ENCODE measurements at places on chromosomes 16 and 17. TPM values are rescaled to one million over a fixed set of nuclear protein-coding genes. Genes with fewer than 3 reads are reported as not detected.

Gene CA7
- total RNA-seq, result not detected

Gene SLC46A1
- 19.5 TPM for total RNA-seq

Gene GDPD3
- 2.0 TPM for total RNA-seq

Gene CANT1
- total RNA-seq, result 84.1 TPM

Gene ENPP7
- not detected for total RNA-seq

Gene GHDC
- total RNA-seq, result 21.1 TPM

Gene DBNDD1
- 61.0 TPM for total RNA-seq

Gene C1QL1
- total RNA-seq, result 14.7 TPM

Gene CTRB1
- not detected for total RNA-seq

Gene CACNG4
- total RNA-seq, result 11.8 TPM

Gene FOXF1
- not detected for total RNA-seq

Data from A549 treated with CORT108297 at 1 μM for 4 hours (cell line).